Tongue (tissue), 3 donors: ENCODE measurements at places on chromosomes 2 and 18. TPM values are rescaled to one million over a fixed set of nuclear protein-coding genes. Genes with fewer than 3 reads are reported as not detected.

The PPP1R7 gene
- 34.9 TPM for total RNA-seq

The ADGRF3 gene
- total RNA-seq = not detected

The HMSD gene
- not detected for total RNA-seq

The ITGB6 gene
- total RNA-seq = 61.3 TPM

The REEP1 gene
- total RNA-seq = 29.3 TPM

The HRH4 gene
- 0.21 TPM for total RNA-seq

The FANCL gene
- 32.4 TPM for total RNA-seq

The DAW1 gene
- total RNA-seq = not detected

The SLC5A7 gene
- total RNA-seq = 0.51 TPM

The TLX2 gene
- total RNA-seq = not detected

The CASP10 gene
- 10.8 TPM for total RNA-seq

The MYL12B gene
- 155 TPM for total RNA-seq

The IL1F10 gene
- total RNA-seq = not detected

The CD8A gene
- total RNA-seq = 0.72 TPM

The GBX2 gene
- not detected for total RNA-seq

The CACNB4 gene
- total RNA-seq = 13.7 TPM

The IL1R2 gene
- total RNA-seq = 5.7 TPM
